Activated naive CD8-positive, alpha-beta T cell treated with anti-CD3 and anti-CD28 coated beads for 36 hours (primary cell): ENCODE measurements at places on chromosomes 7 and 10. TPM values are rescaled to one million over a fixed set of nuclear protein-coding genes. Genes with fewer than 3 reads are reported as not detected.

- H3K4me1 ChIP-seq = no peaks in the 10 kb centered on the region
- H3K36me3 ChIP-seq = no peaks in the 10 kb centered on the region
- DNase-seq = no peak
- H3K27ac ChIP-seq = no peak overlapping the region
- no peak overlapping the region for H3K4me3 ChIP-seq
- H3K27me3 ChIP-seq = no peaks in the 10 kb centered on the region
These were observed 16.4 kb upstream of the SRRM3 start for GRCh38 chr7:76185187-76185896.

DNA sequence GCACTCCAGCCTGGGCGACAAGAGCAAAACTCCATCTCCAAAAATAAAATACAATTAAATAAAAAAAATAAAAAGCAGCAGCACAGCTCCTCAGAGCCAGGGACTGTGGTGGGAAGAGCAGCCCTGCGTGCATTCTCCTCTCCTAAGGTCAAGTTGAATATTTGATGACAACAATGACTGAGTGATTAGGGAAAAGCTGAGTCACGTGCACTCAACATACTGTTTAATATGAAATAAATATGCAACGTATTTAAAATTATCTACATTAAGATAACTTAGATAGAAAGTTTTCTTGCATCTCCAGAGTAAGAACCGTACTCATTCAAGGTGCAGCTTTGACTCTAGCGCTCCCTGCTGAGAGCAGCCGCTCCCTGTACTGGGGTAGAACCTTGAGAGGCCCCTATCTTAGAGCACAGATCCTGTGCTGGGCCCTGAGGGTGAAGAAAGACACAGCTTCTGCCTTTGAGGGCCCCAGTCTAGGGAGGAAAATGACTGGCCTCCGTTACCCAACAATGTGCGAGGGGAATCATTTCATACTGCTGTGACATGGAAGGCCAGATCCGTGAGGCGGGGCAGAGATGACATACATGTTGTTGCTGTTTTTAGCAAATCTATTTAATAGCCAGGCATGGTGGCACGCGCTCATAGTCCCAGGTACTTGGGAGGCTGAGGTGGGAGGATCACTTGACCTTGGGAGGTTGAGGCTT lies 81.1 kb downstream of the SVIL start:
- H3K27ac ChIP-seq = no peak overlapping the region
- H3K36me3 ChIP-seq = peaks cover 17% of the 10 kb centered on the region
- H3K27me3 ChIP-seq = no peaks in the 10 kb centered on the region

- H3K36me3 ChIP-seq = no peaks in the 10 kb centered on the region
- H3K4me1 ChIP-seq = peaks cover 13% of the 10 kb centered on the region
- no peaks in the 10 kb centered on the region for H3K27me3 ChIP-seq
- DNase-seq = peak; percentile 8
These were observed 104.9 kb downstream of the SPDYE5 start for GRCh38 chr7:75596727-75597614.

DNA sequence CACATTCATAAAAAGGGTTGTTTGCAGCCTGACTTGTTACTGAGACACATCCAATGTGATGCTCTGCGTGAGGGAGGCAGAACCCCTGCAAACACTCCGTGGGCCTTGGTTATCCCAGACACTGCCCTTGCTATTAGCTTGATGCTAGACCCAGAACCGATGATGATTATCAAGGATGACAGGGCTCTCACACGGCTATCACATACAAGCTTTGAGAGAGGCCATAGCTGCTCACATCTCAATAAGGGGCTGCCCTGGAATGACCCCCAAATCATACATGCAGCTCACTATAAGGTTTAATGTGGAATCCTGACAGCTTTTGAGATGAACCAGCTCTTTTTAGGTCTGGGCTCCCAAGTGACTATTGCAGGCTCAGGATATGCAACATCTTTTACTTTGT lies 44.4 kb upstream of the TCERG1L start:
- H3K27me3 ChIP-seq = no peaks in the 10 kb centered on the region
- DNase-seq = no peak
- H3K36me3 ChIP-seq = no peaks in the 10 kb centered on the region
- no peak overlapping the region for H3K4me3 ChIP-seq
- no peaks in the 10 kb centered on the region for H3K4me1 ChIP-seq

DNA sequence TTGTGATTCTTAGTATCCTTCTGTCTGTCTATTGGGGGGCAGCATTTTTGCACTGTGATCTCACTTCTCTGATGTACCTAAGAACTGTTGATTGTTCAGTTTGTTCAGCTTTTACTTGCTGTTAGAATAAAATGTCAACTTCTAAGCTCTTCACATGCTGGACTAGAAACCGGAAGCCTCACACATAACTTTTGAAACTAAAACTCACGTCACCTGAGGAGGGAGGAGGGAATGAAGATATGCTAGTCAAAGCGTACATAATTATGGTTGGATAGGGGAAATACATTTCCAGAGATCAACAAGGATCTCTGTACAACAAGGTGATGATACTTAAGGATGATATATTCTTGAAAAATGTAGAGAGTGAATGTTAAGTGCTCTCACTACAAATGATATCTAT lies 609.7 kb downstream of the INHBA start:
- H3K4me1 ChIP-seq = no peaks in the 10 kb centered on the region
- no peaks in the 10 kb centered on the region for H3K27me3 ChIP-seq
- no peak overlapping the region for H3K4me3 ChIP-seq

GRCh38 chr7:45595809-45596664 lies 21.9 kb downstream of the ADCY1 start:
- H3K36me3 ChIP-seq = no peaks in the 10 kb centered on the region
- no peaks in the 10 kb centered on the region for H3K27me3 ChIP-seq
- no peak overlapping the region for H3K27ac ChIP-seq
- H3K4me1 ChIP-seq = no peaks in the 10 kb centered on the region

GRCh38 chr10:12262278-12262981 lies 66.4 kb downstream of the CDC123 start:
- peaks cover 19% of the 10 kb centered on the region for H3K4me1 ChIP-seq
- H3K4me3 ChIP-seq = no peak overlapping the region
- H3K36me3 ChIP-seq = peaks cover 5% of the 10 kb centered on the region
- no peak overlapping the region for H3K27ac ChIP-seq

DNA sequence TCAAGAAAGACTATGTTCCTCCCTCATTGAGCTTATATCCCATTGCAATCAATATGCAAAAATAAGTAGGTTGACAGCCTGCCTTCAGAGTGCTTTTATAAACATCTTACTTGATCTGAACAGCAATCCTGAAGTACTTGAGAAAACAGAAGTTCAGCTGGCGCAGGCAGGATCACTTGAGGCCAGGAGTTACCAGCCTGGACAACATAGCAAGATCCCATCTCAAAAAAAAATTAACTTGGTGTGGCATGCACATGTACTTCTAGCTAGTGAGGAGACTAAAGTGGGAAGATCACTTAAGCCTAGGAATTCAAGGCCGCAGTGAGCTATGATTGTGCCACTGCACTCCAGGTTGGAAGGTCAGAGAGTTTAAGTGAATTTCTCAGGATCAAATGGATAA lies 30.1 kb downstream of the LUC7L2 start:
- H3K27me3 ChIP-seq = no peaks in the 10 kb centered on the region
- no peak overlapping the region for H3K4me3 ChIP-seq
- no peak overlapping the region for H3K27ac ChIP-seq
- peaks cover 24% of the 10 kb centered on the region for H3K4me1 ChIP-seq
- H3K36me3 ChIP-seq = peaks cover 40% of the 10 kb centered on the region

GRCh38 chr7:127786184-127786583 lies 134.2 kb downstream of the SND1 start:
- H3K27me3 ChIP-seq = no peaks in the 10 kb centered on the region
- H3K36me3 ChIP-seq = peaks cover 32% of the 10 kb centered on the region
- DNase-seq = no peak

DNA sequence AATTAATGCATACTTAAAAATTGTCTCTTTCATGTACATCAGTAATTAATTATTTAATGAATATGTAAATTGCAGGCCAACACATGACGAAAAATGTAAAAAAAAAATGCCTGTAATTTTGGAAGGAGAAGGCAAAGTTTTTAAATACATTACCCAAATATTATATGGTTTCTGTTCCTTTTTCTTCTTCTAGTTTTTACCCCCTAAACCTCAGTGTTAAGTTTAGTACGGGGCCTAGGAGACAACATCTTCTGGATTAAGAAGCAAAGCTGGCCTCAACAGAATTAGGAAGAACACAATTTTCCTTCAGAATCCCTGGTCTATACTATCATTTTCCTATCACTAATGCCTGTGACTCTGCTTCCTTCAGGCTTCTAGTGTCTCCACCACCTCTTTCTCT lies 459.3 kb upstream of the NRP1 start:
- no peaks in the 10 kb centered on the region for H3K36me3 ChIP-seq
- H3K4me3 ChIP-seq = no peak overlapping the region
- no peaks in the 10 kb centered on the region for H3K4me1 ChIP-seq
- no peak for DNase-seq

DNA sequence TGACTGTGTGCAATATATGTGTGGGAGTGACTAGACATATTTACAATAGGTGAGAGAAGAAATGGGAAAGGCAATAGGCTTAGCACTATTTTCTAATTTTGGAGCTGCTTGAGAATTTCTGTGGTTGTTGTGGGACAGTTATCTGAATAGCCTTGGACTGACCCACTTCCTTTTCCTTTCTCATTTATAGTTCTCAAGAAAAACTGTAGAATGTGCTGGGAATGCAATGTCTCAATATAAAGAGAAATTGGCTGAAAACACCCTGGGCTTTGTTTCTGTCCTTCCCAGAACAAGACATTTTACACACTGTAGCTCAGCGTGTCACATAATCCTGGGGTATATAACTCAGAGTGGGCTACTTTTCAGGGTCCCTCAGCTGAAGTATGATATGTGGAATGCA lies 153.0 kb upstream of the RHOBTB1 start:
- H3K36me3 ChIP-seq = no peaks in the 10 kb centered on the region
- no peaks in the 10 kb centered on the region for H3K27me3 ChIP-seq
- no peak for DNase-seq
- no peaks in the 10 kb centered on the region for H3K4me1 ChIP-seq

DNA sequence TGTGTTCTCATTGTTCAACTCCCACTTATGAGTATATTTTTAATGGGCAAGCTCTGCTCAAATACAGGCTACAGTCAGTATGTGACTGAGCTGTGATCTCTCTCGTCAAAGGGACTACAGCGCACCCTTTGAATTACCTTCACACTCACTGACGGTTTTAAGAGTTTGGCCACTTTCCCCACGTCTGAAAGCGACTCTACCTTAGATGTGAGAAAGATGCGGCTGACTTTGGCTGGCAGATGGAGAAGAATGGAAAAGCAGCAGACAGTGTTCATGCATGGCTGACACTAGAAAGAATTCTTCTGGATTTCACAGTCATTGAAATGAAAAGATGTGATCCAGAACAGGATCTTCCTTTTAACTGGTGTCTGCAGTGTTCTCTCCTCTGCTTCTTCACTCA lies 2.0 kb upstream of the ATRNL1 start:
- no peak for DNase-seq
- peaks cover 8% of the 10 kb centered on the region for H3K4me1 ChIP-seq
- no peaks in the 10 kb centered on the region for H3K36me3 ChIP-seq
- no peak overlapping the region for H3K27ac ChIP-seq
- no peak overlapping the region for H3K4me3 ChIP-seq

GRCh38 chr7:114944745-114945625 lies 23.1 kb downstream of the MDFIC start:
- peaks cover 55% of the 10 kb centered on the region for H3K4me1 ChIP-seq
- H3K27ac ChIP-seq = no peak overlapping the region
- H3K27me3 ChIP-seq = no peaks in the 10 kb centered on the region
- H3K36me3 ChIP-seq = peaks cover 69% of the 10 kb centered on the region
- DNase-seq = no peak
- H3K4me3 ChIP-seq = no peak overlapping the region

- no peak overlapping the region for H3K4me3 ChIP-seq
- no peaks in the 10 kb centered on the region for H3K27me3 ChIP-seq
- H3K27ac ChIP-seq = peak overlapping the region; percentile 94
- H3K4me1 ChIP-seq = peaks cover 91% of the 10 kb centered on the region
- DNase-seq = no peak
- H3K36me3 ChIP-seq = peaks cover 31% of the 10 kb centered on the region
These were observed 20.6 kb upstream of the C10orf105 start for GRCh38 chr10:71740069-71740653.

GRCh38 chr10:47256751-47257336 lies 43.2 kb upstream of the GDF10 start:
- peaks cover 37% of the 10 kb centered on the region for H3K36me3 ChIP-seq
- peak; percentile 46 for DNase-seq
- no peaks in the 10 kb centered on the region for H3K27me3 ChIP-seq
- H3K4me3 ChIP-seq = peak overlapping the region; percentile 4

DNA sequence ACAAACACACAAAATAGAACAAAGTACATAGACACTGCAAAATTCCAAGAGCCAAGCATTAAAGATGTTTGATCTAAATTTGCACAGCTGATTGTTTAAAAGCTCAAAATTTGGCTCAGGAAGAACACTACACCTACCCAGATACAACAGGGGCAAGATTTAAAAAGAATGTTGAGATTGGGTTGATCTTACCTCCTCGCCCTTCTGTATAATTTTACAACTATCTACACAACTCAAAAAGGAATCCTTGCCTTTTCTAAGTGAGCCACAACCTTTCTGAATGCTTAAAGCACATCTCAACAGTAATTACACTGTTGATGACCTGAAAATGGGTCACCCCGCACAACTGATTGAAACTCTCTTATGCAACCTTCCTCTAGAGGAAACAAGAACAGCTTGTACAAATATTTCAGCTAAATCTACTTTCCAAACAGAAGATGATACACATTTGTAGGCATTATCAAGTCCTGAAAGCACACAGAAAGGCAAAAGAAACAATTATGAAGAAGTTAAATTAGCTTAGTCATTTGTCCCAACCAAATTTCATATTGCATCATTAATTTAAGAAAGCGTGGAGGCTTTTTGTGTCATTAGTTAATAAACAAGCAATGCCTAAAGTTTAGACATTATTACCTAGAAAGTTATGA lies 75.5 kb downstream of the UBE2H start:
- H3K27me3 ChIP-seq = no peaks in the 10 kb centered on the region
- no peak for DNase-seq
- H3K4me1 ChIP-seq = peaks cover 52% of the 10 kb centered on the region
- H3K36me3 ChIP-seq = peaks cover 17% of the 10 kb centered on the region

GRCh38 chr10:128421371-128422160 lies 295.3 kb upstream of the MKI67 start:
- no peak overlapping the region for H3K4me3 ChIP-seq
- no peaks in the 10 kb centered on the region for H3K27me3 ChIP-seq
- no peaks in the 10 kb centered on the region for H3K4me1 ChIP-seq

GRCh38 chr10:84473136-84473535 lies 144.7 kb downstream of the CCSER2 start:
- H3K4me1 ChIP-seq = no peaks in the 10 kb centered on the region
- no peaks in the 10 kb centered on the region for H3K27me3 ChIP-seq
- H3K27ac ChIP-seq = no peak overlapping the region
- H3K4me3 ChIP-seq = no peak overlapping the region

The NKX6-2 gene
- total RNA-seq = not detected

The LRRC4 gene
- not detected for total RNA-seq

The EPC1 gene
- 32.1 TPM for total RNA-seq

The PPIF gene
- total RNA-seq = 163 TPM

The PGAM2 gene
- 0.43 TPM for total RNA-seq

The C10orf105 gene
- 0.24 TPM for total RNA-seq
